ENCODE measurements at places on chromosomes 3 and 15.

- DNase-seq = no peak
Observed at GRCh38 chr15:90138071-90138833, 36.0 kb upstream of the IDH2 start.

- DNase-seq = no peak
Observed at GRCh38 chr3:164459521-164460151, 618.7 kb downstream of the SI start.

GRCh38 chr3:11118181-11118682 lies 36.1 kb upstream of the HRH1 start:
- no peak for DNase-seq

GRCh38 chr15:60669351-60669750 lies 190.4 kb upstream of the ICE2 start:
- no peak for DNase-seq

- no peak for DNase-seq
Observed at GRCh38 chr3:175478301-175478700, 619.2 kb downstream of the NAALADL2 start.

DNA sequence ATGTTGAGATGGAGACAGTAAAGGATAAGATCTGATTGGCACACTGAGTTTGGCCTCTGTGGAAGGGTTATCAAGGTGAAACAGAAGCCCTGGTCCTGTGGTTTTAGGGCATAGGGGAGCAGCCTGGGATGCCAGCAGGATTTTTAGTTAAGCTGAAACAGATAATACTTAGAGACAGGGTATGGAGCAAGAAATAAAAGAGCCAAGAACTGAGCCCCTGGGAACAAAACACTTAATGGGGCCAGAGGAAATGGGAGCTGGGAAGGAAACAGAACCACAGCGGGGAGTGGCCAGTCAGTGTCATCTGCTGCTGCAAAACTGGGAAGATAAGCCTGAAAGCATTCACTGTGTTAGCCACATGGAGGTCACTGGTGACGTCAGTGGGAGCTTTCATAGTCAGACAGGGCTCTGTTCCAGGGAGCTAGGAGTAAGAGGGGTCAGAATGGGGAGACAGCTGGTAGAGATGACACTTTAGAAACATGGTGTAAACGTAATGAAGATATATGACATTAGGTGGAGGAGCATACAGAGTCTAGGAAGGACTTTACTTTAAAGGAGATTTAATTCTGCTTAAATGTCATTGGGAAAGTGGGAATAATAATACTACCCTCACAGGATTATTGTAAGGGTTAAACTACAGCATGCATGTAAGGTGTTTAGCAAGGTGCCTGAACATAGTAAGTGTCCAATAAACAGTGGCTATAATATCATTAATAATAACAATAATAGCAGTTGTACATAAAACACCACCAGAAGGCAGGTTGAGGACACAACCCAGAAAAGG lies 172.7 kb upstream of the CTNNB1 start:
- no peak for DNase-seq

GRCh38 chr15:26632500-26632899 lies 140.4 kb downstream of the GABRB3 start:
- DNase-seq = no peak

DNA sequence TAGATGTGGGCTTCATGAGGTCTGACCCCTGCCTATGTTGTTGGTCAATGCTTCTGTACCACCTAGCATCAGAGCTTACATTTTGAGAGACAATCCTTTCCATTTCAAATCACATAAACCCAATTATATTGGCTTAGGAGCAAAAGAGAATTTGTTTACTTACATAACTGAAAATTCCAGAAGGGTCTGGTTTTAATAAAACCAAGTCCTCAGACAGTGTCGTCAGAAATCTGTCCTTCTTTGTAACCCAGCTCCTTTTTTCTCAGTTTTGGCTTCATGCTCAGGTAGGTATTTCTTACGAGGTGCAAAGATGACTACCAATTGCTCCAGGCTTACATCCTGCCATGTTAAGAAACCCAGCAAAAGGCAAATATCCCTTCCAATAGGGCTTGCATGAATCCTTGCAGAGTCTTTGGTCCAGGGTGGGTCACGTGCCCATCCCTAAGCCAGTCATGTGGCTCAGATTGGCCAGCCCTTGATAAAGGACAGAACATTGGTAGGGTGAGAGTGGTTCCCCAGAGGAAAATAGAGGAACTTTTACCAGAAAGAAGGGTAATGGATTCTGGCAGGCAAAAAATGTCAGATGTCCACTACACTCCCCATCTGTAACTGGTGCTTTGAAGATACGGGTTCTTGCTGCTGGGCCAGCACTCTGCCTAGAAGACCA lies 50.2 kb upstream of the VILL start:
- DNase-seq = no peak

GRCh38 chr3:184062637-184063036 lies 9.8 kb downstream of the HTR3C start:
- DNase-seq = no peak

- no peak for DNase-seq
Observed at GRCh38 chr15:68739390-68740080, 81.2 kb downstream of the ANP32A start.

GRCh38 chr3:24616110-24616829 lies 121.6 kb upstream of the THRB start:
- DNase-seq = no peak

- DNase-seq = no peak
Observed at GRCh38 chr3:31345581-31345980, 187.1 kb upstream of the STT3B start.

GRCh38 chr3:142270407-142270806 lies 45.0 kb upstream of the GK5 start:
- DNase-seq = peak; percentile 92

- DNase-seq = no peak
Observed at GRCh38 chr15:56339594-56339993, 25.6 kb upstream of the TEX9 start.

DNA sequence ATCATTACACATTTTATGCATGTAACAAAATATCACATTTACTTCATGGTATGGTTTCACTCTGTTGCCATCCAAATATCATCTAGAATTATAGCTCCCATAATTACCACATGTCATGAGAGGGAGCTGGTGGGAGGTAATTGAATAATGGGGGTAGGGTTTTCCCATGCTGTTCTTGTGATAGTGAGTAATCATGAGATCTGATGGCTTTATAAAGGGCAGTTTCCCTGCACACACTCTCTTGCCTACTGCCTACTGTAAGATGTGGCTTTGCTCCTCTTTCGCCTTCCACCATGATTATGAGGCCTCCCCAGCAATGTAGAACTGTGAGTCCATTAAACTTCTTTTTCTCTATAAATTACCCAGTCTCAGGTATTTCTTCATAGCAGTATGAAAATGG lies 123.4 kb downstream of the SATB1 start:
- no peak for DNase-seq

DNA sequence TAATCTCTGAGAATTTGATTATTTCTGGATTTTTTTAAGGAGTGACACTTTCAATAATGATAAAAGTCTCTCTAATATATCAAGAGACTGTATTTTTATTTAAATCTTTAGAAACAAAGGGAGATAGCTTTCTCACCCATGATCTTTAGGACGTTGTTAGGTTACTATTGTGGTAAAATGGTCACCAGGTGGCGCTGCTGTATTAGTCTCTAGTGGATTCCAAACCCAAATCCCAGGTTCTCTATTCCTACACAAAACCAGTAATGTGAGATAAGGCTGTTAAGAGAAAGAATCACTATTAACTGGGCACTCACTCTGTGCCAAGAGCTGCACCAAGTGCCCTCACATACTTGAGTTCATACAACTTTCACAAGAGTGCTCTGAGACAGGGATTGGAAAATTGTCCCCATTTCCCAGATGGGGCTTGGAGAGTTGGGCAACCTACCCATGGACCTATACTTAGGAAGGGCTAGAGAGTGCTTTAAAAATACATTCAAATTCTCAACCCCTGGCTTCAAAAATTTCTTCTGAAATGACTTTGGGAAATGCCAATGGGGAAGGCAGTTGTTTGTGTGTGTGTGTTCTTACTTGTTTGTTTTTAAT lies 593.4 kb upstream of the TGFBR2 start:
- DNase-seq = peak; percentile 30

GRCh38 chr15:63004211-63004610 lies 38.3 kb upstream of the TPM1 start:
- DNase-seq = no peak

DNA sequence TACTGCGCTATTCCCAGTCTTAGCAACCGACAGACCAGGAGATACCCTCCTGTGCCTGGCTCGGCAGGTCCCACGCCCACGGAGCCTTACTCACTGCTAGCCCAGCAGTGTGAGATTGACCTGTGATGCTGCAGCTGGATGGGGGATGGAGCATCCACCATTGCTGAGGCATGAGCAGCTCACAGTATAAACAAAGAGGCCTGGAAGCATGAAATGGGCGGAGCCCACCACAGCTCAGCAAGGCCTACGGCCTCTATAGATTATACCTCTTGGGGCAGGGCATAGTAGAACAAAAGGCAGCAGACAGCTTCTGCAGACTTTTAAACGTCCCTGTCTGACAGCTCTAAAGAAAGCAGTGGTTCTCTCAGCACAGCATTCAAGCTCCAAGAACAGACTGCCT lies 160.3 kb downstream of the ANXA2 start:
- no peak for DNase-seq

DNA sequence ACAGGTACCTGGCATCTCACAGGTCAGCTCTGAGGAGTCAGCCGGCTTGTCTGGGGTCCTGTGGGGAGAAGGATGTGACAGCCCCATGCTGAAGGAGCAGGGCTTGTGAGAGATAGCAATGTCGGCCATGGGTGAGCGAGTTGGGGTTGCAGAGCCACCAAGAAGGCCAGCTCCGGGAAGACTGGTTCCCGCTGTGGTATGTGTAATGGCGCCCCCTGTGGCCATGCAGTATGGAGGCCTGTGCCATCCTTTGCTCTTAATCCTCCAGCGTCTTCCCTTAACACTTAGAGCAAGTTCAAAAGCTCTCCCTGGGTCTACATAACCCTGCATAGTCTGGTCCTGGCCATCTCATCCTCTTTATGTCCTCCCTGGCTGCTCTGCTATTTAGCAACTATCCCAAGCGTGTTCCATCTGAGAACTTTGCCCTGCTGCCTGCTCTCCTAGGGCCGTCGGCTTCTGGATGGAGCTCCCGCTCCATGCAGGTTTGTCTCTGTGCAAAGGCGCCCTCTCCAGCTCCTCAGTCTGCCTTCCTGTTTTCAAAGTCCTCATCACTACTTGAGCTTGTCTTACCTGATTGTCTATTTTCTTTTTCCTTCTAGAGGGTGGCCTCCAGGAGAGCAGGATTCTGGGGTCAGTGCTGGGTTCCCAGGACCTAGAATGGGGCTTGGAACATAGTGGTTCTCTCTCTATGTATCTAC lies 40.8 kb upstream of the IQCF6 start:
- no peak for DNase-seq

Measured in immature natural killer cell (primary cell).